Smooth muscle cell of the pulmonary artery (primary cell): ENCODE measurements at places on chromosomes 2 and 18. TPM values are rescaled to one million over a fixed set of nuclear protein-coding genes. Genes with fewer than 3 reads are reported as not detected.

ACTG2 gene
- total RNA-seq: 32.7 and 43.4 TPM in 2 replicates

ITPRIPL1 gene
- 0.26 and 1.3 TPM in 2 replicates for total RNA-seq

SERPINB4 gene
- not detected in 2 replicates for total RNA-seq

UGT1A10 gene
- total RNA-seq: 0.10 and 0.13 TPM in 2 replicates

TBR1 gene
- total RNA-seq: 0.03 TPM in 1 of 2 replicates, not detected in the other

CRIM1 gene
- total RNA-seq: 576 and 578 TPM in 2 replicates

AOX1 gene
- 13.0 and 32.9 TPM in 2 replicates for total RNA-seq

VSNL1 gene
- 0.66 and 0.72 TPM in 2 replicates for total RNA-seq

SERPINB12 gene
- not detected in 2 replicates for total RNA-seq

ASAP2 gene
- 63.4 and 72.9 TPM in 2 replicates for total RNA-seq

FBXO41 gene
- 0.72 and 2.0 TPM in 2 replicates for total RNA-seq

CCDC121 gene
- total RNA-seq: 1.8 TPM in 2 replicates

MC2R gene
- not detected in 2 replicates for total RNA-seq

DUSP19 gene
- total RNA-seq: 4.3 and 7.6 TPM in 2 replicates

MARCHF7 gene
- 108 and 113 TPM in 2 replicates for total RNA-seq

UGT1A5 gene
- not detected in 2 replicates for total RNA-seq

CYP1B1 gene
- total RNA-seq: 92.9 and 230 TPM in 2 replicates

COL4A3 gene
- 2.6 and 3.5 TPM in 2 replicates for total RNA-seq

CENPO gene
- 9.9 and 12.1 TPM in 2 replicates for total RNA-seq

SF3B6 gene
- total RNA-seq: 81.3 and 105 TPM in 2 replicates

SNTG2 gene
- 0.07 and 0.26 TPM in 2 replicates for total RNA-seq

BOLL gene
- not detected in 2 replicates for total RNA-seq

BOLA3 gene
- total RNA-seq: 14.7 and 18.1 TPM in 2 replicates

SERPINB10 gene
- total RNA-seq: not detected in 2 replicates

MROH2A gene
- not detected in 2 replicates for total RNA-seq

RRM2 gene
- 5.6 and 9.8 TPM in 2 replicates for total RNA-seq

DSG1 gene
- total RNA-seq: not detected in 2 replicates

FAM110C gene
- 0.07 and 1.1 TPM in 2 replicates for total RNA-seq

RTP5 gene
- not detected in 2 replicates for total RNA-seq

CHRND gene
- total RNA-seq: not detected in 2 replicates

CIB4 gene
- not detected in 2 replicates for total RNA-seq

ITGA4 gene
- 21.4 and 53.7 TPM in 2 replicates for total RNA-seq

SKOR2 gene
- total RNA-seq: not detected in 2 replicates

MYOM1 gene
- total RNA-seq: 2.5 and 4.3 TPM in 2 replicates

ZNF519 gene
- 1.9 and 2.3 TPM in 2 replicates for total RNA-seq

ALPG gene
- total RNA-seq: not detected in 2 replicates

SLC14A1 gene
- total RNA-seq: 167 and 254 TPM in 2 replicates

PCARE gene
- not detected in 2 replicates for total RNA-seq

CELF4 gene
- not detected in 2 replicates for total RNA-seq

POTEC gene
- total RNA-seq: under 0.01 TPM in 2 replicates

DNMT3A gene
- total RNA-seq: 16.7 and 18.0 TPM in 2 replicates

PSMA8 gene
- total RNA-seq: not detected in 2 replicates

MSTN gene
- total RNA-seq: 0.10 and 0.13 TPM in 2 replicates

PDE6D gene
- 10.2 and 13.7 TPM in 2 replicates for total RNA-seq

RAB6C gene
- not detected in 2 replicates for total RNA-seq

IL37 gene
- total RNA-seq: not detected in 2 replicates

PROM2 gene
- total RNA-seq: 0.20 and 0.56 TPM in 2 replicates
